ENCODE measurements at places on chromosomes 11 and 22.

GRCh38 chr22:36659762-36660509 is 43.6 kb downstream of the CACNG2 start:
- peak; percentile 93 for DNase-seq

GRCh38 chr11:84560206-84560605 is 1066.9 kb downstream of the DLG2 start:
- DNase-seq = no peak

DNA sequence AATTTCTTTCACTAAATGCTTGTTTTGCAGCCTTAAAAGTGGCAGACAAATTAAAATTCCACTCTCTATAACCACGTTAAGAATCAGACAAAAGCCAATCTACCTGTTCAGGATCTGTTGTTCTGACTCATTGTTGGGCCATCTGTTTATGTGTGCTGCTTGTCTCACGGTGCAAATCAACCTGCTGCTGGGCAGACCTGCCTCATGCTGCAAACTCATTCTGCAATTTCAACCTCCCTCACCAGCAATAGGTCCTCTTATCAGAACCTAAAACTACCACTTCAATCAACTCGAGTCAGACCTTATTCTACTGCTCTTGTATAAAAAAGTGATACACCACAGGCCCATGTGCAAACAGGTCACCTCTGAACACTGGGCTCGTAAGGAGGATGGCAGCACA is 75.1 kb downstream of the LARGE2 start:
- no peak for DNase-seq

- DNase-seq = no peak
Measured at GRCh38 chr11:44564670-44565210, 723 bp upstream of the CD82 start.

GRCh38 chr11:36452236-36452940 is 57.7 kb downstream of the TRAF6 start:
- DNase-seq = no peak
